ENCODE measurements at places on chromosomes 6 and 20.

DNA sequence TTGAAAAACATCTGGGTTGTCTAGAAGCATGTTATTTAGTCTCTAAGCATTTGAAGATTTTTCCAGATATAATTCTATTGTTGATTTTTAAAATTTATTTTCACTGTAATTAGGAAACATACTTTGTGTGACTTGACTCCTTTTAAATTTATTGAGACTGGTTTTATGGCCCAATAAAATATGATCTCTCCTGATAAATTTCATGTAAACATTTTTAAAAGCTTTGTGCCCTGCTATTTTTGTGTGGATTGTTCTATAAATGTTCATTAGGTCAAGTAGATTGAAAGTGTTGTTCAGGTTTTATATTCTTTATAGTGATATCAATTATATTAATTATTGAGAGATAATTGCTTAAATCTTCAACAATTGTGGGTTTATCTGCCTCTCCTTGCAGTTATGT, 105.4 kb downstream of the RFX6 start:
- DNase-seq, result no peak

- DNase-seq, result peak; percentile 30
Observed at GRCh38 chr6:17354700-17355403, 38.5 kb upstream of the CAP2 start.

DNA sequence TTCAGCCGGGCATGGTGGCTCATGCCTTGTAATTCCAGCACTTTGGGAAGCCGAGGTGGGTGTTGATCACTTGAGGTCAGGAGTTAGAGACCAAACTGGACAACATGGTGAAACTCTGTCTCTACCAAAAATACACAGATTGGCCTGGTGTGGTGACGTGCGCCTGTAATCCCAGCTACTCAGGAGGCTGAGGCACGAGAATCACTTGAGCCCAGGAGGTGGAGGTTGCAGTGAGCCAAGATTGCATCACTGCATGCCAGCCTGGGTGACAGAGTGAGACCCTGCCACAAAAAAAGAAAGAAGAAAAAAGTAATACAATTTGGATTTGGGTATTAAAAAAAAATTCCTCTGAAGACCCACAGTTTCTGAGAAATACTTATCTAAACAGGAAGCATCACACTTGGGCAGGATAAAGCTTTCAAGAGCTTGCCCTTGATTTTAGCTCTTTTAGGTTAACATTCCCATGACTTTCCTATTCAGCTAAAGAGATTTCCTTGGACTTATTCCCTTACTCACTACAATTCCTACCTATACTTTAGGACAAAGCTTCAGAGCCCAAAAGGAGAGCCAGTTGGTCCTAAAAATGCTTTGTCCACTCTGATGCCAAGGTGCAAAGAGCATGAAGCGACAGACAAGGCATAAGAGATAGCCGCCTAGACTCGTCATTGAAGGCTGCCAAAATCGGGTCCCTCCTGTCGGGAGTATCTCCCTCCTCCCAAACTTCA, 1.9 kb downstream of the ELOVL2 start:
- DNase-seq, result no peak

GRCh38 chr20:16178546-16179135, 394.6 kb downstream of the KIF16B start:
- no peak for DNase-seq

DNA sequence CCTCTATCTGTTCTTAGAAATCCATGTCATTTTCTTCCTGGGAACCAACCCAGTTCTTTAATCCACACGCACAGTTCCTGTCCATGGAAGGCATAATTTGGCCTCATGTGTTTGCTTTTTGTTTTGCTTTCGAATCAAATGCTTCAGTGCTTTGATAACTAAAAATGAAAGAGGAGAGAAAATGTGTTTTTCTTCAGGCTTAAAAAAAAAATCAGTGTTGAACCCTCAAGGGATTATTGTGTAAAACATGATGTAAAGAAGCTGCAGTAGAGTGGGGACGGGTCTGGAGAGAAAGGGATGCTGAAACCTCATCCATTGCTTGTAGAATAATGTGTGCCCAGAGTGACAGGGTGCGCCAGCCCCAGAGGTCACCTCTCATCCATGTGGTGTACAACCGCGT, 197.5 kb upstream of the JARID2 start:
- no peak for DNase-seq

- no peak for DNase-seq
Observed at GRCh38 chr6:167349631-167350274, 24.9 kb downstream of the TTLL2 start.

DNA sequence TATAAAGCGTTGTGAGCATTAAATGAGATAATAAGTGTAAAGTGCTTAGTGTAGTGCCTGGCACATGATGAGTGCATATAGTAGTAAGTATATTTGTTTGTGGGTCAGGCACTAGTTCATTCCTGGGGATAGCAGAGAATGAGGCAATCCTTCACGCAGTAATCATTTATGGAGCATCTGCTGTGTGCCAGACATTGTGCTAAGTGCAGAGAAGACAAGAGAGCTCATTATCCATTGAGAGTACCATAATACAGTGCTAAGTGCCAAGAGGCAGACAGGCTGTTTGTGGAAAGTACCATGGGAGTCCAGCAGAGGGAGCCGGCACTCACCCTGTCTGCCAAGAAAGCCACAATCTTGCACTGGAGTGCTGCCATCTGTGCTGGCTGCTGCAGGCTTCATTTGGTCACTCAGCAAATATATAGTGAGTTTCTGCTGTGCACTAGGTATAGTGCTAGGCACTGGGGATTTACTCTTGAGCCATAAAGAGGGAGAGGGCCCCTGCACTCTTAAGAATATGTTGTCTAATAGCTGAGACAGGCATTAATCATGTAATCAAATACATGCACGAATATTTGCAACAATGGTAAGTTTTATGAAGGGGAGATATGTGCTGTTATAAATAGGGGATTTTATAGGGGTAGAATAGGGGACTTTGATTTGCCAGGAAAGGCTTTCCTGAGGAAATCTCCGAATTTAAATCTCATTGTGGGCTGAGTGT, 12.9 kb upstream of the MROH8 start:
- peak; percentile 95 for DNase-seq

GRCh38 chr20:52312132-52312729, 120.7 kb upstream of the ZFP64 start:
- peak; percentile 78 for DNase-seq

DNA sequence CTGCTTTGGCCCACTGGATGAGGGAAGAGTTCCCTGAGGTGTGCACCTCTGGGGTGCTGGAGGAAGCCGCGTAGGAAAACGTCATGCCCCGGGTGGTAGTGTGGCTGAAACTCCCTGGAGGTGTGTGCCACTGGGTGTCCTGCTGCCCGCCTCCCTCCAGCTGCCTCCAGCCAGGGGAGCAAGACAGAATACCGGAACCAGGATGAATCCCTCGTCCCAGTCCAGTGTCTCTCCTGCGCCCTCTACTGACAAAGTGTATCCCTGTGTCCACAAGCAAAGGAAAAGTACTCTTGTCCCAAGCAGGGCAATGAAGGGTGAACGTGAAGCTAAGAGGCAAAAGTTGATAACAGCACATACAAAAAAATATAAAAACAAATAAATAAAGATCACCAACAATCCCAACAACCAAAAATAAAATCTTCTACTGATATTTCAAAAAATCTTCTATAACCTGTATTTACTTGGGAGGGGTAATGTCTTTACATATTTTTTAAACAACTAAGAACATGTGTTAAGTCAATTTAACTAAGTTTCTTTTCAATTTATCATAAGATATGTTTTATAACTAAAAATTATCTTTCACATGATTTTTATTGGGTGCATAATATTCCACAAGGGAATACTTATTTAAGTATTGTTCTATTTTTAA, 437.6 kb downstream of the MAFB start:
- peak; percentile 58 for DNase-seq

DNA sequence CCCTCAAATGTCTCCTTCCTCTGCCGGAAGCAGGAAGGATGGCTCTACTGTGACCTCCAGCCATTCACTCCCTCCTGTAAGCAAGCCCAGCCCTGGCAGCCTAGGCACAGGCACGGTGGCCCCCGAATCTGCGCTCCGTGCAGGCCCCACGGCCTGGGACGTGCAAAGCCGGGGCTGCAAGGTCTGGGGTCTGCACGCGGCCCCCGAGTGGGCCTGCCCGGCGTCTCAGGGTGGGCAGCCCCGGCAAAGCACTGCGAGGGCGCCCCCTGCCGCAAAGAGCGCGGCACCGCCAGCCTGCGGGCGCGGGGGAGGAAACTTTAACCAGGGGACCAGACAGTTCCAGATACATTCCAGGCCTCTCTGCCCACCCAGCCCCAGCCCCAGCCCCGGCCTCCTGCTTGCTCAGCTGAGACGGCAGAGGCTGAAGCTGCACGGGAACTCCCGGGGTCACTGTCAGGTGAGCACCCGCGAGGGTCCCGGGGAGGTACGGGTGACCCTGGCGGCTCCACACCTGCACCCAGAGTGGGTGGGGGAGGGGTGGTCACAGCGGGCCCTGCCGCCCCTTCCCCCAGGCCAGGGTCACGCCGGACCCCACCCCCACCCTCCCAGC, 98.8 kb downstream of the ASXL1 start:
- DNase-seq, result peak; percentile 83

DNA sequence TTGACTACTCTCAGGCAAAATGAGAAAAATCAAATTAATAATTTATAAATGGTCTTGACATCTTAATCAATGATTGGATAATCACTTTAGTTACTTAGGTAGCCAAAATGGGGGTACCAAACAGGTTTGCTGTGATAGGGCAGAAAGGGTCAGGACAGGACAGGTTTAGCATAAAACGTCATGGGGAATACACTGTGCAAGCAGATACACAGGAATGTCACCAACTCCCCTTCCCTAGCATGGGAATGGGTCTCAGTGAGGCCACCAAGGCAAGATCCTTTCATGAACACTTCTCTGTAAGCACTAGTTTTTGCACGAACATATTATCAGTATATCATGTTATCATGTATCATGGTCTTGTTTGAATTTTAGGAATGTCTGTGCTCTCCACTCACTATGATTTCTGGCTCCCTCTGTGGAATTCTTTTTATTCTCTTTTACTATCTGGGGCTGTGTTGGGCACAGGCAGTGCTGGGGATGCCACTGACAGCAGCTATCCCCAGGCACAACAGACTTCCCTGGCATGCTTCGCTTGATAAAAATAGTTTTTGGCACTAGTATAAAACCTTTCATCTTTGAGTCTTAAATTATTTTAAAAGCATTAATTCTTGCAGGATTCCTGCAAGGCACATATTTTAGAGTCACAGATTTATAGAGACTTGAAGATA, 18.3 kb downstream of the PTCHD4 start:
- DNase-seq, result no peak

DNA sequence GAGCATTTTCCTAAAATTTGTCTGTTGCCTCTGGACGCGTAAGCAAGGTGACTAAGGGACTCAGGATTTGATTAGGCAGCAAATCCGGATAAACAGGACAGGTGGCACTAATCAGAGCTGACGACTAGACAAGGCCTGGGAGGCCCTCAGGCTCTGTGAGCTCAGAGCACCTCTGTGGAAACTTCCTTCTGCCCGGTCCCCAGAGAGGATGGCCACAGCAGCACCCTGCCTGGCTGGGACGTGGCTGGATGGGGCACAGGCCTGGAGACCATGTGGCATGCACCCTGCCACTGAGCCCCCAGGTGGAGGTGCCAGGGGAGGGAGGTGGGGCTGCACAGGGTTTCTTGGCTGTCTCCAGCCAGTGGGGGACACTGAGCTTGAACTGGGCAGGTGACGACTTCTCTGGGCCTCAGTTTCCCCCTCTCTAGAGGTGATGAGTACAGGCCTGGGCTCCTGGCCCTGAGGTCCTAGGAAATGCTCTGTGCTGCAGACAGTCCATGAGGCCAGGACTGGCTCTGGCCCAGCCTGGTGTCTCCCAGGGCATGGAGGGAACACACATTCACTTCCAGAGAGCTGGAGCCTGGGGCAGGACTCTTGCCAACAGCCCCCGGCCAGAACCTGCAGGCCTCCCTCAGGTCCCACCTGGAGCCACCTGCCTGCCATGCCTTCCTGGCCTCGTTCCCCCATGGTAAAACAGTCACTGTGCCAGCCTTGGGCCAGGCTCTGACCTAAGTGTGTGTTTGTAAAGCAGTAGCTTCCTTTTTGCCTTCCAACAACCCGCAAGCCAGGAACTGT, 39.6 kb upstream of the STX16 start:
- DNase-seq, result no peak
